ENCODE measurements at places on chromosomes 11 and 22.

DNA sequence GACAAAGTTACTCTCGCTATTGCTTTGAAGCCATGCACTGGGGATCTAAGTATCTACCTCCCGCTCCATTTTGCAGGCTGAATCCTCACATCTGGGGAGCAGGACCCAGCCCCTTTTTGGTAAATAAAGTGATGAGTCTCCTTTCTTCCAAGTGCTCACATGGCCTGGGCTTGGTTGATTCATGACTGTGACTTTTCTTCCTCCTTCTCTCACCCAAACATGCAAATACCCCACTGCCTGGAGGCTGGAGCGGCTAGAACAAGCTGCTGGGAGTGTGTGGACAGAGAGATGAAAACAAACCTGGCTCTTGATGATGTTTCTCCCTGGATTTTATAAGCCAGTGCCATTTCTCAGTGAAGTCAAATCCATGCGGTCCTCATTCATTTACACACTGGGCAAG lies 72.7 kb downstream of the TRIM29 start:
- no peak overlapping the region for H3K4me3 ChIP-seq
- H3K27ac ChIP-seq = no peak overlapping the region
- no peaks in the 10 kb centered on the region for H3K36me3 ChIP-seq
- DNase-seq = no peak
- H3K4me1 ChIP-seq = no peaks in the 10 kb centered on the region
- peaks cover 30% of the 10 kb centered on the region for H3K27me3 ChIP-seq

DNA sequence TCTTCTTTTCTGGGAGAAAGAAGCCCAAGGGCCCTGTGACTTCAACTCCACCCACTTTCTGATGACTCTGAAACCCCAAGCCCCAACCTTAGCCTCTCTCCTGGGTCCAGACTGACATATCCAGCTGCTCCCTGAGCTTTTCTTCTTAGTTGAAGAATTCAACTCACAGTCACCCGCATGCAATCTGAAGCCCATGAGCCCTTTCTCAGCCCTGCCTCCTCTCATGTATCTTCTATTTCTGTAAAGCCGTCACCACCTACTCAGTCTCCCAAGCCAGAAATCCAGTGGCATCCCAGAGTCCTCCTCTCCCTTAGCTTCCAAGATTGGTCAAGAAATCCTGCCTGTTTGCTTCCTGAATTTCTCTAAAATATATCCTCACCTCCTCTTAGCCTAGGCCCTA lies 7.1 kb upstream of the TMA7B start:
- no peaks in the 10 kb centered on the region for H3K27me3 ChIP-seq
- H3K4me1 ChIP-seq = peaks cover 99% of the 10 kb centered on the region
- no peak for DNase-seq
- H3K27ac ChIP-seq = peak overlapping the region; percentile 96

GRCh38 chr22:19143967-19144400 lies 467 bp downstream of the ESS2 start:
- no peaks in the 10 kb centered on the region for H3K27me3 ChIP-seq
- H3K36me3 ChIP-seq = peaks cover 3% of the 10 kb centered on the region
- H3K27ac ChIP-seq = peak overlapping the region; percentile 98
- H3K4me3 ChIP-seq = peak overlapping the region; percentile 100
- peaks cover 19% of the 10 kb centered on the region for H3K4me1 ChIP-seq

DNA sequence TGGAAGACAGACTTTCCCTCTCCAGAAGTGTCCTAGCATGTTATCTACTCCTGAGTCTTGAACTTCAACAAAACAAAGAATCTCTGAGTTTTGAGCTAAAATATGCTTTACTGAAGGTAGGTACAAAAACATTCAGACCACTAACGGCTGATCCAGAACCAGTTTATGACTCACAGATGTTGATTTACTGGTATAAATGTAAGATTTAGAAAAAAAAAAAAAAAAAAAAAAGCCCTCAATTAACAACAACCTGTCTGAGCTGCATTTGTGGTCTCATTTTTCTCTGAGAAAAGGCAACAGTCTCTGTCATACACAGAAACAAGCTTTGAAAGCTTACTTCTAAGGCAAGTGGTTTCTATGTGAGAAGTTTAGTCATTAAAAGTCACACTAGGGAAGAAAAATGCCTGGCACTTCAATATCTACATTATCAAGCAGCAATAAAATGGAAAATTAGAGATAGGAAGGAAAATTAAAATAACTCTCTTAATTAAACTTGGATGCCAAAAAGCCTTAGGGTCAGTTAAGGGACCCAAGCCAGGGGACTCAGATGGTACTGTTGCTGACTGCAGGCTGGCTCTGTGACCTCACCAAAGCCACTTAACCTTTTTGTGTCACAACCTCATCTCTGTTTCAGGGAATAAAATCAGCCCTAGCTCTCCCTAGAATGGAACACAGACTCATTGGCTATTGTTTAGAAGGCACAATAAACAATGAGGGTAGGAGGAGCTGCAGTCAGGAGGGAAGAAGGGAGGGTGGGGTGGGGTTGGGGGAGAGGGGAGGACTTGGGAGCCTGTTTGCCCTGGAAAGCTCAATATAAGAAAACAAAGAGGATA lies 61.7 kb downstream of the ETS1 start:
- peak overlapping the region; percentile 97 for H3K27ac ChIP-seq
- no peaks in the 10 kb centered on the region for H3K27me3 ChIP-seq
- peaks cover 12% of the 10 kb centered on the region for H3K36me3 ChIP-seq
- H3K4me1 ChIP-seq = peaks cover 40% of the 10 kb centered on the region
- H3K4me3 ChIP-seq = peak overlapping the region; percentile 59
- DNase-seq = peak; percentile 41

DNA sequence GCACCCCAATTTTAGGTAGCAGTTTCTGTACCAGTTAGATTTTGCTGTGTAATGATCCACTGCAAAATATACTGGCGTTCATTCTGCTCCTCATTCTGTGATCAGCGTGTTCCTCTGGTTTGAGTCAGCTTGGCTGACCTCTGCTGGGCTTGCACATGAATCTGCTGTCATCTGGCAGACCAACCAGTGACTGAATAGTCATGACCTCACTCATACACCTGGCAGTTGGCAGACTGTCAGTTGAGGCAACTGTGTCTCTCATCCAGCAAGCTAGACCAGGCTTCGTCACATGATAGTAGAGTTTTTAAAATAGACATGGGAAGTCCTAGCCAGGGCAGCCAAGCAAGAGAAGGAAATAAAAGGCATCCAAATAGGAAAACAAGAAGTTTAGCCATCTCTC lies 316.3 kb upstream of the LARGE1 start:
- H3K4me1 ChIP-seq = no peaks in the 10 kb centered on the region
- H3K27ac ChIP-seq = no peak overlapping the region
- no peak overlapping the region for H3K4me3 ChIP-seq

GRCh38 chr22:47691152-47691895 lies 928.9 kb downstream of the TBC1D22A start:
- no peaks in the 10 kb centered on the region for H3K36me3 ChIP-seq
- no peak overlapping the region for H3K27ac ChIP-seq
- H3K27me3 ChIP-seq = peaks cover 2% of the 10 kb centered on the region

DNA sequence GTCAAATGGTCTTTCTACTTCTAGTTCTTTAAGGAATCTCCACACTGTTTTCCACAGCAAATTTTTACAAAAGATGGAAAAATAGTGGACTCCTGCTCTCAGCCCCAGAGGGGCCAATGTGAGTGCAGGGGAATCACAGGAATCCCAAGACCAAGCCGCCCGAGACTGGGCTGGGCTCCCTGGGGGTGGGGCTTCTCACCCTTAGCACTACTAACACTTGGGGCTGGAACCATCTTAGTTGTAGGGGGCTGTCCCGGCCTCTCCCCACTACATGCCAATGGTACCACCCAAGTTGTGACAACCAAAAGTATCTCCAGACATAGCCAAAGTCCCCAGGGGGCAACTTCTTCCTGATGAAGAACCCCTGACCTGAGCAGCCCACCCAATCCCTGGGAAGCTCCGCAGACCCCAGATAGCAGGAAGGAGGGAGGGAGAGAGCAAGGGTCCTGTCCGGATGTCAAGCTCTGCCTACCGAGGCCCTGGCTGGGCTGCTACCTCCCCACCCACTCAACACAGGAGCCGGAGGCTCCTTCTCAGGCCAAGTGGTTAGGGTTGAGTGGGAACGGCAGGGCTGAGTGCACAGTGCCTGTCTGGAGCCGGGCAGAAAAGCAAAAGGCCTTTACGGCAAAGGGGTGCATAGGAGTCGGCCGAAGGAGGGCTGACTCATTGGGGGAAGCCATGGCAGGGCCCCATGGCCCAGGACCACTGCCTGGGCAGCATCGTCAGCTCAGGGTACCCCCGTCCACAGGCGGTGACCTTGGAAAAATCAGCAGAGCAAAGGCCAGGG lies 122.5 kb upstream of the FGF3 start:
- no peak overlapping the region for H3K27ac ChIP-seq
- DNase-seq = no peak
- H3K27me3 ChIP-seq = peaks cover 8% of the 10 kb centered on the region
- H3K4me3 ChIP-seq = no peak overlapping the region
- no peaks in the 10 kb centered on the region for H3K4me1 ChIP-seq
- no peaks in the 10 kb centered on the region for H3K36me3 ChIP-seq

DNA sequence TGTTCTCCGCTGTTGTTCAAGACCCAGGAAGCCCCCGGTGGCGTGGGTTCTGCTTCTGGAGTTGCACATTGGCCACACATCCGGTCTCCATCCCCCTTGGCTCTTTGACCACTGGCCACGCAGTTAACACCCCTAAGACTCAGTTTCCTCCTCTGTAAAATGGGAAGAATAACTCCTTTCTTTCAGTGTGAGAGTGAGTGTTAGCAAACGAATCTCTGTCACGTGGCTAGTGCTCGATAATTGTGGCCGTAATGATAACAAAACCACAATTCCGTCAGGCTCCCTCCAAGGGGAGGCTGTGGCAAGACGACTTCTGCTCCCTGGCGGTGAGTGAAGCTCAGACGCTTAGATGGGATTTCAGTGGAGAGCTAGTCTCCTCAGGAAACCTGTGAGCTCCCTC lies 315.2 kb upstream of the B3GAT1 start:
- no peak overlapping the region for H3K27ac ChIP-seq
- no peak overlapping the region for H3K4me3 ChIP-seq
- no peak for DNase-seq
- peaks cover 9% of the 10 kb centered on the region for H3K27me3 ChIP-seq
- H3K36me3 ChIP-seq = no peaks in the 10 kb centered on the region

GRCh38 chr22:23831781-23832180 lies 7.0 kb downstream of the DERL3 start:
- H3K4me1 ChIP-seq = peaks cover 4% of the 10 kb centered on the region
- peaks cover 52% of the 10 kb centered on the region for H3K36me3 ChIP-seq
- no peak overlapping the region for H3K27ac ChIP-seq
- no peaks in the 10 kb centered on the region for H3K27me3 ChIP-seq
- H3K4me3 ChIP-seq = no peak overlapping the region
- no peak for DNase-seq

DNA sequence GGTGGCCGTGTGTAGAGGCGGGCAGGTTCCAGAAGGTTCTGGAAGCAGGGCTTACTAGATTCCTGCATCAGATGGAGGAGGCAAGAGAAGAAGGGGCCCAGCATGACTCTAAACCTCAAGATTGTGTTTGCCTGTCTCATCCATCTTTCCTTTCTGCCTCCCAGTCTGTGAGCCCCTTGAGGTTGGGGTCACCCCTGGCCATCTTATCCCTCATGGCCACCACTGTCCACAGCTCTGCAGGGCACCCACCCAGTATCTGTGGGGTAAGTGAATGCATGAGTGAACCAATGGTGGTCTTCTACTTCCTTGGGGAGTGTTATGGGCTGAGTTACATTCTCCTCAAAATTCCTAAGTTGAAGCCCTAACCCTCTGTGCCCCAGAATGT lies 79.3 kb downstream of the MYEOV start:
- peaks cover 10% of the 10 kb centered on the region for H3K4me1 ChIP-seq
- no peak overlapping the region for H3K4me3 ChIP-seq
- H3K36me3 ChIP-seq = no peaks in the 10 kb centered on the region
- no peak for DNase-seq

GRCh38 chr11:117188620-117189081 lies 10.1 kb downstream of the SIDT2 start:
- peaks cover 4% of the 10 kb centered on the region for H3K36me3 ChIP-seq
- H3K4me1 ChIP-seq = peaks cover 39% of the 10 kb centered on the region
- no peak overlapping the region for H3K27ac ChIP-seq
- no peaks in the 10 kb centered on the region for H3K27me3 ChIP-seq
- no peak for DNase-seq

- H3K27me3 ChIP-seq = no peaks in the 10 kb centered on the region
- no peaks in the 10 kb centered on the region for H3K36me3 ChIP-seq
- DNase-seq = no peak
- H3K4me1 ChIP-seq = peaks cover 23% of the 10 kb centered on the region
These were observed 55.8 kb downstream of the UBASH3B start for GRCh38 chr11:122711362-122711761.

DNA sequence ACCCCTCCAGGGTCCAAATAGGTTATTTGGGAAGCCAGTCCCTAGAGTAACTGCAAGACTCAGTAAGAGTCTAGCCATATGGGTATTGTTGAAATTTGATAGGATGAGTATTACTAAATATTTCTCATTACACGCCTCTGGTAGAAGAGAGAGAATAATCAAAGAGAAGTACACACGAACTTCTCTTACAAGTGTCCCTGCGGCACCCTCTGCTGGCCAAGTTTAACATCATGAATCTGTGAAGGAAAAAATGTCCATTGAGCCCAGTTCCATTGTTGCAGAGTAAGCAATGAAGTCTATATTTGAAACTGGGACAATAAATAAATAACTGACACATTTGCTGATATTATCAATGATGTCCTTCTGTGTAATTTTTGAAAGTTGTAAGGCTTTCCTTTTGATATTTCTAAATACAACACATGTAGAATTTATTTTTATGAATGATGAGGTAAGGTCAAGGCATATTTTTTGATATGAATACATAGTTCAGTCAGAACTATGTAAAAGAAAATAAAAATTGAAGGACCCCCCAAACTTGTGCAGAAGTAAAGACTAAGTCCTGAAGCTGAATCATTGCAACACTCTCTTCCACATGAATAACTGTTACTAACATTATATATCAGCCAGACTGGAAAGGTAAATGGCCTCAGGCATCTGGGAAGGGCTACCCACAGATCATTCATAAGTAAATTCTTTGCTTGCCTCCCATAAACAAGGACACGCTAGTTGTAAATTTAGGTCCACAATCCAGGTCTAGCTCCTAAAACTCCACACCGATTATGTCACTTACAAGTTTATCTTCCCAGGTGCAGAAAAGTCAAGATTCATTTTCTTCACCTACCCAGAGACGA lies 10.0 kb downstream of the OR51L1 start:
- no peak overlapping the region for H3K4me3 ChIP-seq
- no peaks in the 10 kb centered on the region for H3K36me3 ChIP-seq
- no peak overlapping the region for H3K27ac ChIP-seq
- H3K27me3 ChIP-seq = peaks cover 19% of the 10 kb centered on the region
- no peaks in the 10 kb centered on the region for H3K4me1 ChIP-seq
- no peak for DNase-seq

- peaks cover 33% of the 10 kb centered on the region for H3K4me1 ChIP-seq
- no peak overlapping the region for H3K27ac ChIP-seq
- no peak for DNase-seq
- peaks cover 36% of the 10 kb centered on the region for H3K36me3 ChIP-seq
- no peak overlapping the region for H3K4me3 ChIP-seq
These were observed 10.2 kb downstream of the ZC3H7B start for GRCh38 chr22:41311487-41311886.

GRCh38 chr11:76685831-76686230 lies 15.3 kb upstream of the LRRC32 start:
- peak overlapping the region; percentile 88 for H3K27ac ChIP-seq
- H3K4me3 ChIP-seq = peak overlapping the region; percentile 83
- peaks cover 2% of the 10 kb centered on the region for H3K27me3 ChIP-seq
- no peak for DNase-seq
- H3K36me3 ChIP-seq = no peaks in the 10 kb centered on the region

GRCh38 chr11:94211261-94211830 lies 82.7 kb downstream of the PANX1 start:
- peaks cover 1% of the 10 kb centered on the region for H3K27me3 ChIP-seq
- no peak overlapping the region for H3K4me3 ChIP-seq

GRCh38 chr11:64341429-64341828 lies 1.4 kb downstream of the CCDC88B start:
- H3K36me3 ChIP-seq = peaks cover 7% of the 10 kb centered on the region
- no peak for DNase-seq
- peak overlapping the region; percentile 91 for H3K4me3 ChIP-seq
- no peaks in the 10 kb centered on the region for H3K27me3 ChIP-seq
- peak overlapping the region; percentile 46 for H3K27ac ChIP-seq
- H3K4me1 ChIP-seq = peaks cover 50% of the 10 kb centered on the region

Measured in naive thymus-derived CD8-positive, alpha-beta T cell (primary cell).